ENCODE measurements at places on chromosomes 5 and 9.

- DNase-seq: no peak
Measured at GRCh38 chr9:99039505-99040182, 65.3 kb upstream of the TGFBR1 start.

DNA sequence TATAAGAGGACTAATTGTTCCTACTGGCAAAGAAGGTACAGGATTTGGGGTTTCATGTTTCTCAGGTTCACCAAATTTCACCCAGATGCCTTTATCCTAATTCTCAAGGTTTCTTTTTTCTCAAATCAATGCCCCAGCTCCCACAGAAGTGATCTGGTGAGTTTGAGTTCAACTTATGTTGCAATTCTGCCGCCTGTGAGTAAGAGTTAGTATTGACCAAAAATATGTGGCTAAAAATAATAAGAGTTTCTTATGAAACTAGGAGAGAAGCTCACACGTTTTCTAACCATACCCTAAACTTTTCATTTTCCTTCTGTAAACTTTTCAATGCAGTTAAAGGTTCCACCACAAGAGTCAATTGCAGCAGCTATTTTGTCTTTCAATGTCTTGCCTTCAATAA is 15.1 kb downstream of the SLCO6A1 start:
- DNase-seq: no peak

- no peak for DNase-seq
Measured at GRCh38 chr9:90287567-90288274, 354.9 kb downstream of the DIRAS2 start.

DNA sequence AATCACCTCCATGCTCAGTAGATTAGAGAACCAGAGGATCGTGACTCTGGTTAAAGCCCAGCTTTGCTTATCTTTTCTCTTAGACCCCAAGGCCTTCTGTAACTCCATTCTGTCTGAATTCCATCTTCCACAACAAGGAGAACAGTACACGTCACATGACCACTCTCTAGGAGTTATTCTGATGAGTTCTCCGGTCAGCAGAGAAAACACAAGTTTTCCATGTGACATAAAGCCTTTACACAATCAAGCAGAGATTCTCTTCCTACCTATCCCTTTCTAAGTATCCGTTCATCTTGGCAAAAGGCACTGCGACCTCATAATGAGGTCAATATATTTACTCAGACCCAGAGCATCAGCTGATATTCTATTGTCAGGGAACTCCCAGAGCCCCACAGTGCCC is 112.3 kb downstream of the TRPM6 start:
- DNase-seq: no peak

GRCh38 chr5:66843065-66843464 is 246.9 kb downstream of the MAST4 start:
- no peak for DNase-seq

DNA sequence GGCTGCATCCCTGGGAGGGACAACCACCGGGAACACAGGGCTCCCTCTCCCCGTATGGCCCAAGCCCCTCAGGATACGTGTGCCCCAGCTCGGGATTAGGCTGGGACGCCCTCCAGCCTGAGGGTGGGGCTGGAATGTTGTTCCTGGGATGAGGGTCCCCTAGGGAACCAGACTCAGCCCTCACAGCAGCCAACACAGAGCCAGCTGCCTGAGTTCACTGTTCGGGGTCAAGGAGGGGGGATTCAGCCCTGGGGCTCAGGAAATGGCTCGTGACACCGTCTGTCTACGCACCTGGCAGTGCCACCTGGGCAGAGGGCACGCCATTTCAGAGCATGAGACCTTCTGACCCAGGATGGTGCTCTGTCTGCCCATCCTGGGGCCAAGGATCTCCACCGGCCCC is 8.9 kb downstream of the RNF44 start:
- DNase-seq: no peak

GRCh38 chr5:139232147-139232724 is 34.1 kb upstream of the SIL1 start:
- no peak for DNase-seq

DNA sequence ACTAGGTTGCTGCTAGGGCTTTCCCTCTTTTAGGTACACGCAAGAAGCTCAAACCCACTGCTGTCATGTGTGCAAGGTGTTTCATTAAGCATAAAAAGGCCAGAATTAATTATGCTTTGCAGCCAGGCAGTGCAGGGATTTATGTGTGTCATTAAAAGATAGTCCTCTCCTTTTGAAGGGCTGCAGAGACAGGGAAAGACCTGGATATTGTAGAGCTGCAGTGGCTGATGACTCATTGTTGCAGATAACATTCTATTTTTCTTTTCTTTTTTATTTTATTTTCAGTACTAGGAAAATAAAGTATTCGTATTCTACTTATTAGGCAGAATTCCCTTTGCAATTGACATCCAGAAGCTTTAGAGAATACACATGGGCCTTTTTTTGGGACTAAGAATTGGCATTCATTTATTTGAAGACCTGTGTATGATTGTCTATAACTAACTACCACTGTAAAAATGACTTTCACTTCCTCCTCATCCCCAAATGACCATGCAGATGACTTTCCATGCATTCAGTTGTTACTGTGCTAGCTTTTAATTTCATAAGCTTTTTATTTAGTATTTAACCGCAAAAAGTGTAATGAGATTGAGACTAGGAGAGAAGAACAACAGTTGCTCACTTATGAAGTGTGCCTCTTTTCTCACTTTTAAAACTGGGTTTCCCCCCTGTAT is 113.0 kb downstream of the PAM start:
- DNase-seq: no peak

GRCh38 chr9:100554935-100555401 is 22.9 kb upstream of the CAVIN4 start:
- peak; percentile 45 for DNase-seq

DNA sequence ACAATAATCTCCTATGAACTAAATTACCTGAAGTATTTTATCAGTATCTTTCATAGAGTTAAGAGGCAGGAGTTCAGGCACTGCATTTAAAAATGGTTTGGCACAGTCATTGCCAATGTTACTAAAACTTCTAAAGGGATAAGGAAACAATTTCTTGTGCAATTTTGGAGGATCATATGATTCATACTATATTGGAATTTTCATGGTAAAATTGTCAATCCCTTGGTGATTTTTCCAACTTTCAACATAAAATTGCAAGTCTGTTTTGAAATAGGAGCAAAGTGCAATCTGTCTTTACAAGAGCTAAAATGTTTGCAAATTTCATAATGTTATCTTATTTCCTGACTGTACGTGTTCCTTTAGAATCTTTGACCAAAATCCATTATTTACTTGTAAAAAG is 211.1 kb downstream of the DMRTA1 start:
- no peak for DNase-seq

- DNase-seq: no peak
Measured at GRCh38 chr9:2385746-2386145, 235.8 kb upstream of the VLDLR start.

- no peak for DNase-seq
Measured at GRCh38 chr5:74173241-74173640, 467.3 kb downstream of the ENC1 start.

- DNase-seq: peak; percentile 37
Measured at GRCh38 chr9:77218612-77219011, 41.3 kb downstream of the VPS13A start.

GRCh38 chr9:34869390-34869789 is 88.7 kb upstream of the PHF24 start:
- DNase-seq: no peak

DNA sequence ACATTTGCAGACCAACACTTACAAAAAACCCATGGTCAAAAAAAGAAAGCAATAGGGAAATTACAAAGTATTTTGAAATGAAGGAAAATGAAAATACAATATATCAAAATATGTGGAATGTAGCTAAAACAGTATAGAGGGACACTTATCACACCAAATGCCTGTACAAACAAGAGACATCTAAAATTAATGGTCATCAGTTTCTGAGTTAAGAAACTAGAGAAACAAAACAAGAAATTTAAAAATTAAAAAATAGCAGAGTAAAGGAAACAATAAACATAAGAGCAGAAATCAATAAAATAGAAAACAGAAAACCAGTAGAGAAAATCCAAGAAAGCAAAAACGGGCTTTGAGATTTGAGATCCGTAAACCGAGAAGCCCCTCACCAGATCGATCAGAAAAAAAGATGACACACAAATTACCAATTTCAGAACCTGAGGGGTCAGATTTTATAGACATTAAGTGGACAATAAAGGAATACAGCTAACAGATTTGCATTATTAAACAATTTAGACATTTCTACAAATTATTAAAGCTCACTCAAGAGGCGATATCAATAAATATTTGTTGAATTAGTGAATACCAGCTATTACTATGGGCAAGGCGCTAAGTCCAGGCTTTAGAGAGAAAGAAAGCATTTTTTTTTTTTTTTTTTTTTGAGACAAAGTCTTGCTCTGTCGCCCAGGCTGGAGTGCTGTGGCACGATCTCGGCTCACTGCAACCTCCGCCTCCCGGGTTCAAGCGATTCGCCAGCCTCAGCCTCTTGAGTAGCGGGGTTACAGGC is 1.0 kb upstream of the TENT2 start:
- no peak for DNase-seq
